Uterus (tissue), 4 donors: ENCODE measurements at places on chromosomes 7 and 10. TPM values are rescaled to one million over a fixed set of nuclear protein-coding genes. Genes with fewer than 3 reads are reported as not detected.

The CTAGE6 gene
- total RNA-seq = not detected

GRCh38 chr10:6787091-6787490 is 207.0 kb upstream of the PRKCQ start:
- H3K4me3 ChIP-seq = no peak overlapping the region
- no peak overlapping the region for H3K27ac ChIP-seq
- no peaks in the 10 kb centered on the region for H3K36me3 ChIP-seq
- DNase-seq = no peak
- no peaks in the 10 kb centered on the region for H3K4me1 ChIP-seq
- no peaks in the 10 kb centered on the region for H3K27me3 ChIP-seq

DNA sequence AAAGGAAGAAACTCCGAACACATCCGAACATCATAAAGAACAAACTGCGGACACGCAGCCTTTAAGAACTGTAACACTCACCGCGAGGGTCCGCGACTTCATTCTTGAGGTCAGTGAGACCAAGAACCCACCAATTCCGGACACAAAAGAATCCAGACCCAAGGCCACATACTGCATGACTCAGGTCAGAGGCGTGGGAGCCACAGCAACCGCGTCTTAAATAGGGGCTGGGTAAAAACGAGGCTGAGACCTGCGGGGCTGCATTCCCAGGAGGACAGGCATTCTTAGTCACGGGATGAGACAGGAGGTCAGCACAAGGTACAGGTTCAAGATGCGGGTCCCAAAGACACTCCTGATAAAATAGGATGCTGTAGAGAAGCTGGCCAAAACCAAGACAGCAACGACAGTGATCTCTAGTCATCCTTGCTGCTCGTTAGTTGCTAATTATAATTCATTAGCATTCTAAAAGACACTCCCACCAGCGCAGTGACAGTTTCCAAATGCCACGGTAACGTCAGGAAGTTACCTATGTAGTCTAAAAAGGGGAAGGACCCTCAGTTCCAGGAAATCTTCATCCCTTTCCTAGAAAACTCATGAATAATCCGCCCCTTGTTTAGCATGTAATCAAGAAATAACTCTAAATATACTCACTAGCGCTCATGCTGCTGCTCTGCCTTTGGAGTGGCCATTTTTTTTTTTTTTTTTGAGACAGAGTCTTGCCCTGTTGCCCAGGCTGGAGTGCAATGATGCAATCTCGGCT is 19.3 kb downstream of the AP5Z1 start:
- no peaks in the 10 kb centered on the region for H3K36me3 ChIP-seq
- no peak overlapping the region for H3K27ac ChIP-seq
- H3K4me3 ChIP-seq = no peak overlapping the region
- no peaks in the 10 kb centered on the region for H3K4me1 ChIP-seq
- no peaks in the 10 kb centered on the region for H3K27me3 ChIP-seq
- DNase-seq = no peak

GRCh38 chr10:5609952-5610616 is 56.3 kb downstream of the ASB13 start:
- H3K36me3 ChIP-seq = no peaks in the 10 kb centered on the region
- H3K4me1 ChIP-seq = no peaks in the 10 kb centered on the region
- no peaks in the 10 kb centered on the region for H3K27me3 ChIP-seq
- H3K4me3 ChIP-seq = no peak overlapping the region
- DNase-seq = no peak

GRCh38 chr7:151248346-151249033 is at the start of gene SMARCD3:
TSS of gene SMARCD3 (minus strand) at chr7:151248694. CDS start at chr7:151248562, 132 bp downstream.
- peak within 1 kb of the TSS; percentile 95 for H3K27ac ChIP-seq
- no peaks in the 10 kb centered on the region for H3K27me3 ChIP-seq
- peaks cover 44% of the 10 kb centered on the region for H3K4me1 ChIP-seq

- no peak overlapping the region for H3K27ac ChIP-seq
- DNase-seq = no peak
- no peak overlapping the region for H3K4me3 ChIP-seq
- H3K27me3 ChIP-seq = no peaks in the 10 kb centered on the region
Measured at GRCh38 chr10:106764360-106764759, 400.1 kb downstream of the SORCS1 start.

The CACNA2D1 gene
- 30.1 TPM for total RNA-seq

GRCh38 chr7:123958186-123958703 is 33.2 kb downstream of the SPAM1 start:
- no peaks in the 10 kb centered on the region for H3K36me3 ChIP-seq
- H3K4me1 ChIP-seq = no peaks in the 10 kb centered on the region
- no peak for DNase-seq
- H3K27me3 ChIP-seq = no peaks in the 10 kb centered on the region
